ENCODE measurements at places on chromosomes 5 and 9. TPM values are rescaled to one million over a fixed set of nuclear protein-coding genes. Genes with fewer than 3 reads are reported as not detected.

DNA sequence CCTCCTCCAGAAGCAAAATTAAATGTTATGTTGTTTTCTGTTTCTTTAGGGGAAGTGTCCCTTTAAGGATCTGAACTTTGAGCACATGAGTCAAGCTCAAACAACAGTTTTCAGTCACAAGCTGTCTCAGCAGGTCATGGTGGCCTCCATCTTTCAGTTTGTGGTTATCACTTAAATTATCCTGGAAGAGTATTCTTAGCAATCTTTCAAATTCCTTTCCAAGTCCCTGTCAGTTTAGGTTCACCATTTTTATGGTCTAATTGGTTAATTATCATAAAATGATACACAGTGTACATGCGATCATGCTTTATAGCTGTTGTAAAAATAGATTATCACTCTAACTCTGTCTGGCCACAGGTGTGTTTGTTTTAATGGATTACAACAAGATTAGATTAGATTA lies 43.1 kb upstream of the SELENOP start:
- H3K27ac ChIP-seq, result no peak overlapping the region
- H3K4me3 ChIP-seq, result no peak overlapping the region
- no peaks in the 10 kb centered on the region for H3K36me3 ChIP-seq
- no peak for DNase-seq

DNA sequence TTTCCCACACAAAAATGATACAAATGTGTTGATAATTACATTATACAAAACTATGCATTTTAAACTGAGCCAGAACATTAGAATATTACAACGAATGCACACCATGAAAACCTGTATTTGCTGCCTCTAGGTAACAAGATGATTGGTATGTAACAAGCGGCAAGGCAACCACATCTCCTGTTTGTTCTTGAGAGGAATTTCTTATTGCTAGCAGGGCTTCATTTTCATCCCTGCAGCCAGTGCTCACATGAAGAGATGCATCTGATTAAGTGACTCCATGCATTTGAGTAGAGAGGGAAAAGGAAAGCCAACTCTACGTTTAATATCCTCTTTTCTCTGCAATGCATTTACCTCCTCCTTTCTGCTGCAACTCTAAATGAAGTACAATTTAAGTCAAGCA lies 36.6 kb downstream of the FRMD3 start:
- no peak for DNase-seq
- no peaks in the 10 kb centered on the region for H3K36me3 ChIP-seq
- no peak overlapping the region for H3K4me3 ChIP-seq
- peaks cover 3% of the 10 kb centered on the region for H3K27me3 ChIP-seq

DNA sequence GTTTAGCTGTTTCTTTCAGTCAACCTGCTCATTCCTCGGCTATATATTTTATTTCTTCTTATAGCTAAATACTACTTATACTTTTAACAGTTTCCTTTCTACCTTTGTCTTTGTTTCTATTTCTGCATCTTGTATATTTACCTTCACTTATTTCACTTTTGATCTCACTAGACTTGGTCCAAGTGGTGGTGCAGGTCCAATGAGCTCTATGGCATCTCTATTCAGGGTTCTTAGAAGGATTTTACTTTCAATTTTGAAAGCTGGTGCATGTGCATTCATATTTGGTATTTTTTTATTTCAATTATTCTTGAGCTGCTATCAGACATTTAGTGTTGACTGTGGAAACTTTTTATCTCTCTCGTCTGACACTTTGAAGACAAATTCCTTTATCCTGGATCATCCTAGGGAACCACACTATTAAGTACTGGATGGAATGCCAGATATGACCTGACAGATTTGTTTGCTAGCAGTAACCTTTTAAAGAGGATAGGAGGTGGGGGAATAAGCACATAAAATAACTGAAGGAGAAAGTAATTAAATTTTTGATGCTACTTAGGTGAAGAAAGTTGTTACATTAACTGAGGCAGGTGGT lies 123.1 kb upstream of the PJA2 start:
- no peak overlapping the region for H3K27ac ChIP-seq
- no peak for DNase-seq
- H3K36me3 ChIP-seq, result no peaks in the 10 kb centered on the region
- H3K27me3 ChIP-seq, result no peaks in the 10 kb centered on the region

DNA sequence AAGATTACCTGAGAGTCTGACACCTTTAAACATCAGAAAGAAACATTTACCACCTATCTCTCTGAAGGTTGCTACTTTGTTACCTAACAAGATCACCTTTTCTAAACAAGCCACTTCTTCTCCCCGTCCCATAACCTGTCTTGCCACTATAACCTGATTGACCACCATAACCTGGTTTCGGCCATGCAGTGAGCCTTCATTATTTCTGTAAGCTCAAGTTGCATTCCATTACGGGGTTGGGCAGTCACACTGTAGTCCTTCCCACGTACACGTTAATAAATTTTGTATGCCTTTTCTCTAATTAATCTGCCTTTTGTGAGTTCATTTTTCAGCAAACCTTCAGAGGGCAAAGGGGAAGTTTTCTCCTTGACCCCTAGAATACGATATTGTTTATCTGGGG lies 28.0 kb upstream of the CCNG1 start:
- DNase-seq, result no peak
- H3K27me3 ChIP-seq, result peaks cover 18% of the 10 kb centered on the region
- H3K27ac ChIP-seq, result no peak overlapping the region
- H3K36me3 ChIP-seq, result no peaks in the 10 kb centered on the region

GRCh38 chr5:169978714-169979113 lies 1.6 kb downstream of the INSYN2B start:
- no peak for DNase-seq
- no peaks in the 10 kb centered on the region for H3K4me1 ChIP-seq
- no peaks in the 10 kb centered on the region for H3K27me3 ChIP-seq
- no peak overlapping the region for H3K27ac ChIP-seq
- no peak overlapping the region for H3K4me3 ChIP-seq

DNA sequence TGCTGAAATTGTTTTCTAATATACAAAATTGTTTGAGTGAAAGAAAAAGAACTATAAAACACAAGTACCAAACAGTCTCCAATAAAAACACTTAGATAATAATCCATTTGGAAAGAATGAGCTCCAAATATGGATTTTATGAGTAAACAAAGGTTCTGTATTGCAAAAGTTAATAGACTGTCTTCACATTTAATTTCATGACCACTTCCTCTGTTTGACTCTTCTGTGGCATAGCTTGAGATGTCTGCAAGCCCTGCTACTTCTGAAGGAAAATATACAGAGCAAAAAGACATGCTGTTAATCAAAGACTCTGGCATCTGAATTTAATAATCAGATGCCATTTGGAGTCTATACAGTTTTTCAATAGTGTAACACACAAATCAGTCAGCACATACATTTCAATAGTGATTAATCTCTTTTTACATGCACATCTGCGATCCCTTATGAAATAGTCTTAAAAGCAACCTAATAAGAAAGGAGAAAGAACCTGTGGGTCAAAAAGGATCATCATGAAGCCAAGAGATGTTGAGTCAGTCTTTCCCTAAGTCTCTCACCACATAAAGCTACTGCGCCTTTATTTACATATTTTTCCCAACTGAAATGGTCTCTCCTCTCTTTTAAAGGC lies 165.4 kb upstream of the LHFPL2 start:
- H3K4me1 ChIP-seq, result no peaks in the 10 kb centered on the region
- H3K27ac ChIP-seq, result no peak overlapping the region
- H3K4me3 ChIP-seq, result no peak overlapping the region
- no peak for DNase-seq
- no peaks in the 10 kb centered on the region for H3K36me3 ChIP-seq

- H3K36me3 ChIP-seq, result no peaks in the 10 kb centered on the region
- DNase-seq, result no peak
- H3K27ac ChIP-seq, result no peak overlapping the region
- H3K4me3 ChIP-seq, result no peak overlapping the region
- no peaks in the 10 kb centered on the region for H3K4me1 ChIP-seq
These were observed 118.1 kb downstream of the COL23A1 start for GRCh38 chr5:178472138-178472537.

DNA sequence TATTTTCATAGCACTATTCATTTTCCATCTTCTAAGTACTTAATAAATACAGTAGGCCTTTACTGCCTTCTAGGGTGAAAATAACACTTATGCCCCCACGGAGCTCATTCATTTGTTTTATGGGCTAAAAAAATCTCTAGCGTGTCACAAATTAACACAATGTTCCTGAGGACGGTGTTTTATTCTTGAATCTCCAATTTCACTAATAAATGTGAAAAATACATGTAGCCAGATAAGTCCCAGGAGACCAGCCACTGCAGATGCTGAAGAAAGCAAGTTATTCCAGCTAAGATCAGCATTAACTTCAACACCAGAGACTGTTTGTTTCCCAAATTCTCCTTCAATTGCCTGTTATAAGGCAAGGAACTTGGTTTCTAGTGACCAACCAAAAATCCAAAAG lies 102.3 kb downstream of the MARCHF3 start:
- no peak overlapping the region for H3K4me3 ChIP-seq
- no peaks in the 10 kb centered on the region for H3K4me1 ChIP-seq
- H3K36me3 ChIP-seq, result no peaks in the 10 kb centered on the region
- no peak for DNase-seq
- no peaks in the 10 kb centered on the region for H3K27me3 ChIP-seq

DNA sequence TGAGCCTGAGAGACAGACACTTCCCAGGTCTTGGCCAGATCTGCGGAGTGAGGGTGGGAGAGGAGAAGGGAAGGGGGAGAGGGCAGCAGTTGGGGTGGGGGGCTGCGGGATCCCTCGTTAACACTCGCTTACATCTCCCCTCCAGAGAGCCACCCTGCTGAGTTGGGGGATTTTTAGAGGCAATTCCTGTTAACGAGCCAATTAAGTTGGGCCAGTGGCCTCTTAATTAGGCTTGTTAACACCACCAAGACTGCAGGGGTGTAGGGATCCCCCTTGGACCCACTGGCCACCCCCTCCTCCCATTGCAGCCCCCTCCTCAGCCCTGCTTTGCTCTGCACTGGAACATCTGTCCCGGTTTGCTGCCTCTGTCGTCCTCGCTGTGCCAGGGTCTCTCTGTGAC lies 23.7 kb downstream of the CNTFR start:
- no peak overlapping the region for H3K27ac ChIP-seq
- H3K4me1 ChIP-seq, result no peaks in the 10 kb centered on the region
- DNase-seq, result no peak

- H3K36me3 ChIP-seq, result no peaks in the 10 kb centered on the region
- no peak overlapping the region for H3K4me3 ChIP-seq
- H3K4me1 ChIP-seq, result peaks cover 14% of the 10 kb centered on the region
- H3K27ac ChIP-seq, result no peak overlapping the region
These were observed 29.7 kb downstream of the MEGF10 start for GRCh38 chr5:127320032-127320965.

DNA sequence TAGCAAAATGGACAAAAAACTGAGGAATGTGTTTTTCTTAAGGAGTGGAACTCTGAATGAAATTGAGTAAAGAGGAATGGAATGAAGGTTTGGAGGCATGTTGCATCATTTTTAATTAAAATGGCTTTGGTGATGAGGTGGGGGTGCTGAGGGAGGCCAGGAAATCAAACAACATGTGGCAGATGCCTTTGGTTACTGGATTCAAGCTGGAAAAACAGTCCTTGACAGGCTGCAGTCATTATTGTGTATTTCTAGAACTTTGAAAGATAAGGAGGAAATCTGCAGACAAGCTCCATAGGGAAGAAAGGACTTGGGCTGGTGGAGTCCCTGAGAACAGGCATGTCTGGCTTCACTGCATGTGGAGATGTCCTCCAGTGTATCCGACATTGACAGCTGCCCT lies 203.5 kb upstream of the HAPLN1 start:
- H3K4me3 ChIP-seq, result no peak overlapping the region
- H3K36me3 ChIP-seq, result no peaks in the 10 kb centered on the region

DNA sequence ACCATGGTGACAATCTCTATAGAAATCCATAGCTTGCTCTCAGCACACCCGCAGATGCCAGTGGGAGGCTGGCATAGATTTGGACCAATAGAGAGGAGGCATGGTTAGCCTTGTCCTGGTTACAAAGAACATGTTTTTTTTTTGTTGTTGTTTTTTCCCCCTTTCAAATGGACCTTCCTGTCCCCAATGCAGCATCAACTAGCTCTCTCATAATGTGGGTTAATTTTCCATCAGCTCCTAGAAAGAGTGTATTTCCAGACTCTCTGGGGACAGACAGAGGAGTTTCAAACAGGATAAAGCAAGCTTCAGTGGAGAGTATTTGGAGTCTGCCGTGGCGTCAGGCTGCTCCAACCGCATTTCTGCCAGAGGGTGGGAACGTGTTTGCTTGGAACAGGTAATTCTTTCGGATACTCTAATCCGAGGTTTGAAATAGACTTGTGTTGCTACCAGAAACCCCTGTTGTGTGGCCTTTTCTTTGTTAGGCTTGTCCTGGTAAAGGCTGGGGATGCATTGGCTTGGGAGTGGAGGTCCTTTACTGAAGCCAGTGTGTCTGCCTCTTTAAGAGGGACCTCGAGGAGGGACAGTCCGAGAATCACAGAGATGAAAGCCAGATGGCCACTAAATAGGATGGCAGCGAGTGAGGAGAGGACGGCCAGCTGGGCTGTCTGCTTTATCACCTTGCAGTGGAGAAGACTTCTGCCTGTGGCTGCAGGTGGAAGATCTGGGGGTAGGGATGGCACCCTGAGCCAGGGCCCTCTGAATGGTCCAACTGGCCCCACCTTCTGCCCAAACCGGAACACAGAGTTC lies 130.5 kb upstream of the CPEB4 start:
- no peaks in the 10 kb centered on the region for H3K4me1 ChIP-seq
- no peak for DNase-seq
- no peak overlapping the region for H3K27ac ChIP-seq
- peaks cover 1% of the 10 kb centered on the region for H3K27me3 ChIP-seq

DNA sequence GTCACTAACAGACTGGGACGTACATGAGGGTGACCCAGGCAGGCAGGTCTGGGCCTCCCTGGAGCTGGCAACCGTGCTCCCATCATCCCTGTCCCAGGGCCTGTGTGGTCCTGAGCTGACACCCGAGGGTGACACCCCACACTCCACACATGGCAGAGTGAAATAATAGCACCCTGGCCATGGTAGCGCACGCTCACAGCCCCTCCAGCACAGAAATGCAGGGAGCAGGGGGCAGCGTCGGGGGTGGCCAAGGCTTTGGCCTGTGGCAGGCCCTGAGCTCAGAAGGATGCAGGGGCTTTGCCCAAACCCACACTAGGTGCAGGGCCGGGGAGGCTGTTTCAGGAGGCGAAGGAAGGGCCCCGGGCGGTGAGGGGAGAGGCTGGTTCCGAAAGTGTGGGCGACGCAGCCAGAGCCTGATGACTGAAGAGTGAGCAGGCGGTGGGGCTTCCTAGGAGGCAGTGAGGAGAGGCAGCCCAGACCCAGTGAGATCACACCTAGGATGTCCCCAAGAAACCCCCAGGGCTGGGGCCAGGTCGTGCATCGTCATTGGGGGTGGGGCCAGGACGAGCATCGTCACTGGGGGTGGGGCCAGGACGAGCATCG lies 12.9 kb downstream of the OR2V2 start:
- peak overlapping the region; percentile 57 for H3K4me3 ChIP-seq
- H3K27me3 ChIP-seq, result peaks cover 7% of the 10 kb centered on the region
- peaks cover 29% of the 10 kb centered on the region for H3K4me1 ChIP-seq
- H3K27ac ChIP-seq, result peak overlapping the region; percentile 83
- H3K36me3 ChIP-seq, result no peaks in the 10 kb centered on the region
- peak; percentile 64 for DNase-seq

The PRR7 gene
- 13.0 TPM for total RNA-seq

The PAEP gene
- total RNA-seq, result not detected

The PELO gene
- 17.1 TPM for total RNA-seq

The MATR3 gene
- 259 TPM for total RNA-seq

The RIMOC1 gene
- 28.7 TPM for total RNA-seq

The CNTRL gene
- 68.4 TPM for total RNA-seq

The SRA1 gene
- 48.2 TPM for total RNA-seq

The SLC45A2 gene
- total RNA-seq, result not detected

The SLC34A1 gene
- not detected for total RNA-seq

The PCDHGB4 gene
- total RNA-seq, result 0.34 TPM

Measured in activated T-helper 2 cell treated with anti-CD3 and anti-CD28 coated beads, Interferon-gamma antibody, Interleukin-2, Interleukin-4, amounts not matched to agents 10 μg/mL and 5 μg/mL and 100 μg/mL, durations not matched to agents 14 hours and 24 hours and 36 hours (primary cell).